ENCODE measurements at places on chromosomes 7 and 10.

DNA sequence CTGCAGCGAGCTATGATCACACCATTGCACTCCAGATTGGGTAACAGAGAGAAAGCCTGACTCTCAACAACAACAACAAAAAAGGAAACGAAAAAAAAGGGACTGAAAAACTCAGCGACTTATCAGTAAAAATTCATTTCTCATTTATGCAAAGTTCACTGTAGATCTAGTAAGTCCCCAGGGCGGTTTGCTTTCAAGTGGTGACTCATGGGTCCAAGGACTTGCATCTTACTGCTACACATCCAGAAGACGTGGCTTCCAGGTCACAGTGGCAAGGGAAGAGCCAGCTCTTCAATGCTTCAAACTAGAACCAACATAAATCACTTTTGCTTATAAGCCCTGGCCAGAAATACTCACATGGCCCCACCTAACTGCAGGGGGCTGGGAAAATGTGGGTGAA, 178.3 kb upstream of the AUTS2 start:
- no peak for DNase-seq

GRCh38 chr10:125640653-125641052, 42.3 kb downstream of the TEX36 start:
- DNase-seq: no peak

DNA sequence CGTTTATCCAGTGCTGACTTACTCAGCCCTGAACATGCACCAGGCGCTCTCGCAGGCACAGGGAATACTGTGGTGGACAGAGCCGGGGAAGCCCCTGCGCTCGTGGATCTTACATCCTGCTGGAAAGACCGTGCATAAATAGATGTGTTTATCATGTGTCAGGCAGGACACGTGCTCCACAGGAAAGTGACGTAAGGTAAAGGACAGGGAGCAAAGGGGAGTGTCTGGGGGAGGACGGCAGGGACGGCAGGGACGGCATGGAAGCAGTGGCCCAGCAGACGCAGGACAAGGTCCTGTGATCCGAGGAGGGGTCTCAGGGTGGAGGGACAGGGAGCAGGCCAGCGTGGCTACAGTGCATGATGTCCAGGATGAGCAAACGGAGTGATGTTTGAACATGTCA, 410.5 kb downstream of the PAXIP1 start:
- no peak for DNase-seq

DNA sequence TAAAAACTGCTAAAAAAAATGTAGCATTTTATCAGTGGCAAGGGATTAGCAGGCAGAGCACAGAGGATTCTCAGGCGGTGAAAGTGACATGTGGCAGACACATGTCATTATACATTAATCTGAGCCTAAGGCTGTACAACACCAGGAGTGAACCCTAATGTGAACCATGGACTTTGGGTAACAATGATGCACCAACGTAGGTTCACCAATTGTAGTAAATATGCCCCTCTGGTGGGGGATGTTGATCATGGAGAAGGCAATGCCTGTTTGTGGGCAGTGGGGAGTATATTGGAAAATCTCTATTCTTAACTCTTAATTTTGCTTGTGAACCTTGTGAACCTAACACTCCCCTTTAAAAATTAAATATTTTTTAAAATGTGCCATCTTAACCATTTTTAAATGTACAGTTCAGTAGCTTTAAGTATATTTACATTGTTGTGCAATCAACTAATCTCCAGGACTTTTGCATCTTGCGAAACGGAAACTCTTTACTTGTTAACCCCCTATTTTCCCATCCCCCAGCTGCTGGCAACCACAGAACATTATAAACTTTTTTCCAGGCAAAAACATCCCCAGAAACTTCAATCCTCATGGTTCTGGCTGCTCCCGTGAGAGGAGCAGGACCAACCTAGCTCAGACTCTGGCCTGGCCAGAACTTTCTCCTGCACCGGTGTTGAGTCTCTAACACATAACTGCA, 29.9 kb downstream of the LRRC20 start:
- peak; percentile 39 for DNase-seq

- no peak for DNase-seq
Observed at GRCh38 chr10:11037991-11038390, 20.3 kb downstream of the CELF2 start.

DNA sequence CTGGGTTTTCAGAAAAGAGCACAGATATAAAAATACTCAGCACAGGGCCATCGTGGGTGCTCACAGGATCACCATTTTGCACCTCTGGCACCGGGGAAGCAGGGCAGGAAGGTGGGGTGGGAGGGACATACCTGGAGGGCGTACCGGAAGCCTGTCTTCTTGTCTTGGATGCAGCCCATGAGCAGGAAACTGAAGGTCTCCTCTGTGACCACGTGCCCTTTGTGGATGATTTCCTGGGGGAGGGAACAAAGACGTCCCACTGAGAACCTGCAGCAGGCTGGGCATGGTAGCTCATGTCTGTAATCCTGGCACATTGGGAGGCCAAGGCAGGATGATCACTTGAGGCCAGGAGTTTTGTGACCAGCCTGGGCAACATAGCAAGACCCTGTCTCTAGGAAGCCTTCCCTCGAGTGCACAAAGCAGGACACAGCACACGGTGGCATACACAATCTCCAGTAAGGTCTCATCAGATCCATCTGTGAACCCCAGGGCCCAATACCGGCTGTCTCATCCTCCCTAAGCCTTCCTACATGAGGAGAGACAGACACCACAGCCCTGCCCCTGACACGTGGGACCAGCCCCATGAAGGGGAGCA, 9.5 kb downstream of the PTCD1 start:
- DNase-seq: no peak

Measured in fibroblast of pulmonary artery (primary cell).